ENCODE measurements at places on chromosomes 16 and 17. TPM values are rescaled to one million over a fixed set of nuclear protein-coding genes. Genes with fewer than 3 reads are reported as not detected.

Gene DHX58
- polyA plus RNA-seq = 9.1 TPM

Gene TMC5
- 0.43 TPM for polyA plus RNA-seq

Gene KIFC3
- polyA plus RNA-seq = 67.8 TPM

Gene ASB16
- 2.3 TPM for polyA plus RNA-seq

Gene TP53TG3C
- polyA plus RNA-seq = not detected

Gene FBXW10B
- 1.4 TPM for polyA plus RNA-seq

Gene ZC3H7A
- polyA plus RNA-seq = 66.2 TPM

Gene CLEC19A
- not detected for polyA plus RNA-seq

Gene BEAN1
- 1.9 TPM for polyA plus RNA-seq

Gene PRR35
- polyA plus RNA-seq = 18.4 TPM

Gene NUBP1
- polyA plus RNA-seq = 37.3 TPM

DNA sequence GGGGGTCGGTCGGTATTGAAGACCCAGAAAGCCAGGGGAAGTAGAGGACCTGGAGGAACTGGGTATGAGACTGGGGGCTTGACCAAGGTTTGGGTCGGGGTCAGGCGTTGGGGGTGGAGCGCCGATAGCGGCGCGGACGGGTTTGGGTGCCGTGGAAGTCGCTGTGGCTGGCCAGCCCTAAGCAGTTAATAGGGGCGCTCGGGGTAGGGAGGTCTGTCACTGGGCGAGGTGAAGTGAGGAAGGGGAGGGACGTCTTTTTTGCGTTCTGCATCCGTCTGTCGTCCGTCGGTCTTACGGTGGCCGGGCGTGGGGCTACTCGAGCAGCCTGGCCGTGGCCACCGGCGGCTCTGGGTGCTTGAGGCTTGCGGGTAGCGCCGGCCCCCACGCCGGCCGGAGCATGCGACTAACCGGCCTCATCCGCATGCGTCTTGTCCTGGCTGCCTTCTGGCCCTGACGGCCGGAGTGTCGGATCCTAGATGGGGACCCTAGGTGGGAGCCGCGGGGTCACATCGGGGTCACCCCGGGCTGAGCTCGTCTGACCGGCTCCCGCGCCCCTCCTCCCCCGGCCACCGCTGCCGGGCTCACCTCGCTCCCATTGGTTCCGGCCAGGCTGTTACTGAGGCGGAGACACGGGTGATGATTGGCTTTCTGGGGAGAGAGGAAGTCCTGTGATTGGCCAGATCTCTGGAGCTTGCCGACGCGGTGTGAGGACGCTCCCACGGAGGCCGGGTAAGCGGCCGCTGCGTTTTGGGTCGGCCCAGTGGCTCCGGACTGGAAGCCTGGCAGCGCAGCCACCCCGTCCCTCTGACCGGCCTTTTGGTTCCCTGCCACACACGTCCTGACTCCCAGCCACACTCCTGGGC lies 10.3 kb upstream of the TMEM88 start:
- peak; percentile 83 for DNase-seq

DNA sequence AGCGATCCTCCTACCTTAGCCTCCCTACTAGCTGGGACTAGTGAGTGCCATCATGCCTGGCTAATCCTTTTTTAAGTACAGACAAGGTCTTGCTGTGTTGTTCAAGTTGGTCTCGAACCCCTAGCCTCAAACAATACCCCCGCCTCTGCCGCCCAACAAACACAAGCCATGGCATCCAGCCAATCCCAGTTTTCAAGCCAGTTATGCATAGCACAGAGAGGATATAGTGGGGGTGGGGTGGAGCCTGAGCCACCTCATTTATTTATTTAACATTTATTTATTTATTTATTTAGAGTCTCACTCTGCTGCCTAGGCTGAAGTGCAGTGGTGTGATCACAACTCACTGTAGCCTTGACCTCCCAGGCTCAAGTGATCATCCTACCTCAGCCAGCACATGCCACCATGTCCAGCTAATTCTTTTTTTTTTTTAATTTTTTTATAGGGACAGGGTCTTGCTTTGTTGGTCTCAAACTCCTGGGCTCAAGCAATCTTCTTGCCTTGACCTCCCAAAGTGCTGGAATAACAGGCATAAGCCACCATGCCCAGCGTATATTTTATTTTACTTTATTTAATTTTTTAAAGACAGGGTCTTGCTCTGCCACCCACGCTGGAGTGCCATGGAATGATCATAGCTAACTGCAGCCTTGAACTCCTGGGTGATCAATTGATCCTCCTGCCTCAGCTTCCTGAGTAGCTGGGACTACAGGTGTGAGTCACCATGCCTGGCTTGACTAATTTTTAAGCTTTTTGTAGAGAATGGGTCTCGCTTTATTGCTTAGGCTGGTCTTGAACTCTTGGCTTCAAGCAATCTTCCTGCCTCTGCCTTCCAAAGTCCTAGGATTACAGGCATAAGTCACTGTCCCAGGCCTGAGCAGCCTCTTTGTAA lies 26.2 kb upstream of the KLHL11 start:
- no peak for DNase-seq

DNA sequence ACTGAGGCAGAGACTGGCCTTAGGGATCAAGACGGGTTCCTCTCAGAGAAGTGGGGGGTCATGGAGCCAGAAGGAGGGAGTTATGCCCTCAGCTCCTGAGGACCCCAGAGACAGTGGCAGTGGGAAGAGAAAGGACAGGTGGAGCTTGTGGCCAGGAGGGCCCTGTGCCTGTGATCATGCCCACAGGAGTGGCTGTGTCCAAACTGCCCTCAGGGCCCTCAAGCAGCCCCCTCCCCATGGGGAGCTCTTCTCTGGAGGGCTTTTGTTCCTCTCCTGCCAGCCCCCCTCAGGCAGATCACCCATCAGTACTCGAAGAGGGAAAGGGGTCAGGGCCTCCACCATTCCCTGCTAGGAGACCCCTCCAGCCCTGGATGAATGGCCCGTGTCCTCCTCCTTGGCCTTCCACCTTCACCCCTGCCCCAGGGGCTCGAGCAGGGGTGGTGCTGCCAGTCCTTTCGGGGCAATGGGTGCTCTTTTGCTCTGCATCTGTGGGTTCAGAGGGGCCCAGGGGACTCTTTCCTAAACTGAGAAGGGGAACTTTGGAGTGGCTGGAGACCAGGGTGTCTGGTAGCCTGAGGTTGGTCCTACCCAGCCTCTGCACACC lies 52.7 kb downstream of the BEAN1 start:
- no peak for DNase-seq

DNA sequence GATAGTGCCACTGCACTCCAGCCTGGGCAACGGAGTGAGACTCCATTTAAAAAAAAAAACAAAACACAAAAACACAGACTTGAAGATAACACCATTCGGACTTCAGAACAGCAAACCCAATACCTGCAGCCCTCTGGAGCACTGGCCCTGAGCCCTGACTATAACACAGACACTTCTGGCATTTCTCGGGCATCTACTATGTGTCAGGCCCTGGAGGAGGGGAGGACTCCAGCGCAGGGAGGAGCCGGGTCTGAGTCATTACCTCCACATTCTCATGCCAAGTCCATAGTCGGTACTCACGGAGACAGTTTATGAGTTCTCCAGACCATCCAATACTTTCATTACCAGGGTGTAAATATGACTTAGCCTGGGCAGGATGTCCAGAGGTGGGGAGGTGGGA lies 48.8 kb downstream of the PITPNM3 start:
- no peak for DNase-seq

- no peak for DNase-seq
Observed at GRCh38 chr16:87202346-87202745, 114.8 kb downstream of the C16orf95 start.

DNA sequence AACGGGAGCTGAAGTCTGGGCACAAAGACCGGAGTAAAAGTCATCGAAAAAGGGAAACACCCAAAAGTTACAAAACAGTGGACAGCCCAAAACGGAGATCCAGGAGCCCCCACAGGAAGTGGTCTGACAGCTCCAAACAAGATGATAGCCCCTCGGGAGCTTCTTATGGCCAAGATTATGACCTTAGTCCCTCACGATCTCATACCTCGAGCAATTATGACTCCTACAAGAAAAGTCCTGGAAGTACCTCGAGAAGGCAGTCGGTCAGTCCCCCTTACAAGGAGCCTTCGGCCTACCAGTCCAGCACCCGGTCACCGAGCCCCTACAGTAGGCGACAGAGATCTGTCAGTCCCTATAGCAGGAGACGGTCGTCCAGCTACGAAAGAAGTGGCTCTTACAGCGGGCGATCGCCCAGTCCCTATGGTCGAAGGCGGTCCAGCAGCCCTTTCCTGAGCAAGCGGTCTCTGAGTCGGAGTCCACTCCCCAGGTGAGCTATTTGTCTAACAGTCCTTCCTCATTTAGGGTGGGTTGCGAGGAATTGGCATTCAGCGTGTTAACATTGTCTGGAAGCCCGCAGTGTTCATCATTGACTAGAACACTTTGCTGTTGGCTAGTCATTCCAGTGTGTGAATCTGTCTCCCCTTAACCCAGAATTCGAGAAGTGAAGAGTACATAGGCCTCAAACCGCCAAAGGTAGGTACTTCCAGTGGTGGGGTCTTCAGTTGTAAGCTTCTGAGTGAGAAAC lies 1.5 kb downstream of the CDK12 start:
- DNase-seq = no peak

- DNase-seq = no peak
Observed at GRCh38 chr17:65559804-65560627, 1.4 kb downstream of the AXIN2 start.

DNA sequence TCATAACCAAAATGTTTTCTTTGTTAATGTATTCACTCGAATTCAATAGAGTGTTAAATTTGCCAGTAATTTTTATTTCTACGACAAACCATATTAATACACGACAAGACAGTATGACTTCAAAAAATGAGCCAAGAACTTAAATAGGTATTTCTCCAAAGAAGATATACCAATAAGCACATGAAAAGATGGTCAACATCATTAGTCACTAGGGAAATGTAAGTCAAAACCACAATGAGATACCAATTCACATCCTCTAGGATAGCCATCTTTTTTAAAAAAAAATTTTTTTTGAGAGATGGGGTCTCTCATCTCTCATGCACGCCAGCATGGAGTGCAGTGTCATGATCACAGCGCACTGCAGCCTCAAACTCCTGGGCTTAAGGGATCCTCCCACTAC lies 5.0 kb upstream of the MEIOC start:
- DNase-seq = no peak

DNA sequence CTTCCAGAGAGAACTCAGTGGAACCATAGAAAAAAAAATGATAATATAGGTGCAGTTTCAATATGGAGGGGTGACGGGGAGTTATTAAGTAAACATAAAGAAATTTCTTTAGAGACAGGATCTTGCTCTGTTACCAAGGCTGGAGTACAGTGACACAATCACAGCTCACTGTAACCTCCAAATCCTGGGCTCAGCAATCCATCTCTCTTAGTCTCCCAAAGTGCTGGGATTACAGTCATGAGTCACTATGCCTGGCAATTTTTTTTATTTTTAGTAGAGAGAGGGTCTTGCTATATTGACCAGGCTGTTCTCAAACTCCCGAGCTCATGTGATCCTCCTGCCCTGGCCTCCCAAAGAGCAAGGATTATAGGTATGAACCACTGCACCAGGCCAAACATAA lies 48.8 kb downstream of the NLRC5 start:
- no peak for DNase-seq

DNA sequence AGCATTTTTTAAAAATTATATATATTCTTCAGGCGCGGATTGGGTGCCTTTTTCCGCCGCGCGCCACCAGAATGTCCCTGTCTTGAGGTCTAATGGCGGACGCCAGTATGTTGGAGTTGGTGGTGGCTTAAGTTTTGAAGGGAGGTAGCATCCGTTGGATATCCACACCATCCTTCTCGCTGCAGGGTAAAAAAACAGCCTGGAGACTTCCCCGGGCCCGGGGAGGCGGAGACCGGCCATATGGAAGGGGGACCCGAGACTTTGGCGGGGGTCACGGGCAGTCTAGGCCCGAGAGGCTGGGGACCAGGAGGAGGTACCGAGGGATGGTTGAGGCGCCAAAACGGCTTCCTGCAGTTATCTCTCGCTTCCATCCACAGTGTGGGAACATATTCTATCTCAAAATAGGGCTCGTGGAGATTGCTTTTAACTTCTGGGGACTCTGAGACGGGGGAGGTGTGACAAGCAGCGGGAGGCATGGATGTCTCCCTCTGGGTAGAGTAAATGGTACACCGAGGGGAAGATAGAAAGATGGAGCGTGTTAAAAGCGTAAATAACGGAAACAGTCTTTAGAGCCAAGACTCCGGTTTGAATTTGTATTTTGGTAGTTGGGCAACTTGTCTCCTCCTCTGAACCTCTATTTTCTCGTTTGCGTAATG lies at the start of gene SF3B3:
SF3B3 (plus strand) TSS at position 74 of the 656 bp plus-strand sequence. CDS start 2,841 bp downstream, outside the sequence.
- peak; percentile 64 for DNase-seq

GRCh38 chr16:51509336-51509735 lies 358.3 kb upstream of the SALL1 start:
- DNase-seq = no peak

DNA sequence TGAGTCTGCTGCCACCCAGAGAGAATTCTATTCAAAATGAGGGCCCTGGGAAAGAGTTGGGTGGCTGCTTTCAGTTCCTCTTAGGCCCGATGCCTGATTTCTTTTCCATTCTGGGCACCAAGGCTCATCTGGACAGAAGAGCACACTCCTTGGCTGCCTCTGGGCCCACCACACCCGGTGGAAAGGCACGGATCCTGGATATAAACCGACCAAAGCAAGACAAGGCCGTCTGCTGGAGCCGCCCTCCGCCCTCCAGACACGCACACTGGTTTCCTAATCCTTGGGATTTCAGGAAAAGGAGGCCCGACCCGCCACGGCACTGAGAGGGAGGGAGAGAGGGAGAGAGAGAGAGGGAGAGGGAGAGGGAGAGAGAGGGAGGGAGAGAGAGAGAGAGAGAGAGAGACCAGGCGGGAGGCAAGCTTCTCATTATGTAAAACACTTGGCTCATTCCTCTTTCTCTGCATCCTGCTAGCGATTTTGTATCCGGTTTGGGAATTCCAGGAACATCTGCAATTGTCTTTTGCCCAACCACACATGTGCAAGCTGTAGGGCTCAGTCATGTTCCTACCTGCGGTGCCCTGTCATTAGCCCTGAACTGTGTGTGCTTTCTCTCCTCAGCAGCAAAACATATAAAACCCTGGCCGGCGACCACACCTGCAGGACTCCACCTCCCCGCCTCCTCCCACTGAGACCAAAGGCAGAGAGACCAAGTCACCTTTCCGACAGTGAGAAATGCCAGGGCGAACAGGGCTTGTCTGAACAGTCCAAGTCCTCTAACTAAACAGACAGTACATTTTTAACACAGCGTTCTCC lies 347.2 kb downstream of the SOX9 start:
- DNase-seq = no peak

DNA sequence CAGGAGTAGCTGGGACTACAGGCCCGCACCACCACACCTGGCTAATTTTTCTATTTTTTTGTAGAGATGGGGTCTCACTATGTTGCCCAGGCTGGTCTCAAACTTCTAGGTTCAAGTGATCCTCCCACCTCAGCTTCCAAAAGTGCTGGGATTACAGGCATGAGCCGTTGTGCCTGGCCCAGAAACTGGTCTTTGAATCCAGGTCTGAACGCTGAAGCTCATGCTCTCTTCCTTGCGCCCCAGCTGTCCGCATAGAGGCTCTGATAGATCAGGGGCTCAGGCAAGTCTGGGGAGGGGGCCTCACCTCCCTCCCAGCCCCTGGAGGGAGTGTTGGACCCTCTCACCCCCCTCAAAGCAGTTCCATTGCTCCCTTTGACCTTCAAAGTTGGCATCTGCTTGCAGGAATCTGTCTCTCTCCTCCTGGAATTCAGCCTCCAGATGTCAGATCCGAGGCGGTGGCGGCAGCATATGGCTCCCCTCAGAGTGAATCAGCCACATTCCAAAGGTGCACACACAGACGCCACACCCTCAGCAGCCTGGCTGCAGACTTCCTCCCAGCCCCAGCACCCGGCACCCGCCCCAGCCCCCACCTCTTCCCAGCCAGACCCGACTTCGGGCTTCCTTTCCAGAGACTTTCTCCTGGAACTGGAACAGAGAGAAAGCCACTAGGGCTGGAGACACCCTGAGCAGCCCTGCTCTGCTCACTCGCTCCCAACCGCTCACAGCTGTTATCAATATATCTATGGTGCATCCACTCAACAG lies 16.9 kb upstream of the GLIS2 start:
- no peak for DNase-seq

GRCh38 chr17:33038740-33039139 lies 47.1 kb downstream of the SPACA3 start:
- no peak for DNase-seq

Data from right renal pelvis (tissue), 4 donors.